ENCODE measurements at places on chromosomes 1 and 21.
A peak's percentile ranks its signal among the peaks of the same experiment; 100 is the strongest.

DNA sequence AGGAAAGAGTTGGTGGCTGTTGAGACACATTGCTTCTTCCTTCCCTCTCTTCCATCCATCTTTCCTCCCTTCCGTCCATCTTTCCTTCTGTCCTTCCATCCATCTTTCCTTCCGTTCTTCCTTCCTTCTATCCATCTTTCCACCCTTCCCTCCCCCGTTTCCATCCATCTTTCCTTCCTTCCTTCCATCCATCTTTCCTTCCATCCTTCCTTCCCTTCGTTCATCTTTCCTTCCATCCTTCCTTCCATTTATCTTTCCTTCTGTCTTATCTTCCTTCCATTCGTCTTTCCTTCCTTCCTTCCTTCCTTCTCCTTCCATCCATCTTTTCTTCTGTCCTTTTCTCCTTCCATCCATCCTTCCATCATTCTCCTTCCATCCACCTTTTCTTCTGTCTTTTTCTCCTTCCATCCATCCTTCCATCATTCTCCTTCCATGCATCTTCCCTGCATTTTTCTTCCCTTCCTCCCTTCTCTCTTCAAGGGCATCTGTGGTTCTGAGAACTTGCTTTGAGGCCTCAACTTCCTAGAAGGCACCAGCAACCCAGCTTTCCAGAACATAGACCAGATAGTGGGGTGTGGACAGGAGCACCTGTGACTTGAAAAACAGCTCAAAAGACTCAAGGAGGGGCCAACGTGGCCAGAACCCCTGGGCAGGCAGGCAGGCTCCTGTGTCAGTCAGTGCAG is 48.9 kb upstream of the SELENON start:
- no peak for DNase-seq

DNA sequence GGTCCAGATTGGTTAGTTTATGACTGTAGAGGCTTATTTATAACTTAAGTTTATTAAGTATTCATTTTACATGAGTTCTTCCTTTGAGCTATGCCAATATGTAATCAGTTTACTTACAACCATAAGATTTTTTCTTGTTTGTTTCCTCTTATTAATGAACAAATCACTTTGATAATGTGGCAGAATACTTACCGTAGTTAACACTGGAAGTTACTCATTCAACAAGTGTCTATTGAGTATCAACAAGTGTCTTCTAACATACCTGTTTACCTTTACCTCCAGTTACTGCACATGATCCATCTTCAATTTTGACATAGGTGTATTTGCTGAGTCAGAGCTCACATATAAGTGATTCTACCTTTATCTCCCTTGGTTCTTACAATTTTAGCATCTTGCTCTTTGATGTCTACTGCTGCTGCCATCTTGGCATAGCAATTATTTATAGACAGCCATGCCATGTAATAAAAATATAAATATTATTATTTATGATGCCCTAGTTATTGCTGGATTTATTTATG is 205.7 kb downstream of the NCAM2 start:
- DNase-seq = no peak

DNA sequence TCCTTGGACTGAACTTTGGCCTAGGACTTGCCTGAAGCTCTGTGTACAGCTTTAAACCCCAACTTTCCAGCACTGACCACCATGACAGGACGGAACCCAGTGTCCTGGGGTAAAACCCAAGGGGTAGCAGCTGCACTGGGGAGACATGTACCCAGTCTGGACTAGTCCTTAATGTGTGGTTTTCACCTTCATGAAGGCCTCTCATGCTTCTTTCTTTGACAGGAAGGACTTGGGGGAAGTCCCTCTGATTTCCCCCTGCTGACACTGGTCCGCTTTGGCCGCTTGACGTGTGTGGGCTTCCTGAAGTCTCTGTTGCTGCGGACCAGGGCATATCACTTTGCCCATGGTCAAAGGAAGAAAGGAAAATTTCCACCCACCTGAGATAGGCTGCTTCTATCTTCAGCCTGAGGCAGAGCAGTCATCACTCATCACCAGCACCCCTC is 66.3 kb upstream of the PRDX6 start:
- DNase-seq = no peak

DNA sequence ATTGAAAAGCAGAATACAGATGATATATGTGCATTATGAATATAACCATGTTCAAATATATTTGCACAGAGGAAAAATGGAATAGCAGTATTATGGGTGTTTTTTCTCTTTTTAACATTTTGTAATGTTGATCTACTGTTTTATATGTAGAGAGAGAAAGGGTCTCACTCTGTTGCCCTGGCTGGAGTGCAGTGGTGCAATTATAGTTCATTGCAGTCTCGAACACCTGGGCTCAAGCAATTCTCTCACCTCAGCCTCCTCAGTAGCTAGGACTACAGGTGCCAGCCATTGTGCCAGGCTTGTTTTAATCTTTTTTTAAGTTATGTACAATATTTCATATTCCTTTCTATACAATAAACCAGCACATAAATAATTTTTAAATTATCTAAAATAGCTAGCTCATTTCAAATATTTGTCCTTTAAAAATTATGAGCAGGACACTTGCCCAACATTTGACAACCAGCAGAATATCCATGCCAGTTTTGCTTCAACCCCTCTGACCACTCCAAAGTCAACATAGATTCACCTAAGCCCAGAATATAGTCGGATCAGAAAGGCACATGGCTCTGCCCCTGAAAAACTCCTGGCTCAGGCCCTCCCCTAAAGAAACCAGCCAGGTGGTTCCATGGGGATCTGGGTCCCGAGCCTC is 29.8 kb downstream of the ZNF281 start:
- DNase-seq = no peak

DNA sequence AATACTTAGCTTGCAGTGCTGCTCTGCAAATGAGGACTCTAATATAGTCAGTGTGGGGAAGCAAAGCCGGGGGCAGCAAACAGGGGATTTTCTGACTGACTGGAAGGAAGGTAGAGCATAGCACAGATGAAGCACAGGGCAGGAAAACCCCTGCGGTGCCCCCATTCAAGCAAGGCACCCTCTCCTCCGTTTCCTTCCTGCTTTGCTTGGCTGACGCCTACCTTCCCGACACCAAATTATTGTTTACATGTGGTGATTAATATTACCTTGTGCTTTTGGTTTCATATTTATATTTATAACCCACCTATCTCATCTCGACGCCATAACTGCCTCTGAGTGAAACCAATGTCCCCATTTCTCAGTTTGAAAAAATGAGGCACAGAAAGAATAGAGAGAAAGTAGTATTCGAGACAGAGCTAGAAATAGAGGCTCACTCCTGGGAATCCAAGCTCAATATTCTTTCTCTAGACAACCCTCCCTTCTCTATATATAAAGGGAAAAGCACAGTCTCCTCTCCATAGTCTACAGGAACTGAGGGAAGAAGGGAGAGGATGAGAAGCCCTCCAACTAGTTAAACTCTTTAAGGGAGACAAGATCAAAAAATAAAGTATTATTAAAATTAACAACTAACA is 41.3 kb downstream of the PIK3C2B start:
- no peak for DNase-seq

DNA sequence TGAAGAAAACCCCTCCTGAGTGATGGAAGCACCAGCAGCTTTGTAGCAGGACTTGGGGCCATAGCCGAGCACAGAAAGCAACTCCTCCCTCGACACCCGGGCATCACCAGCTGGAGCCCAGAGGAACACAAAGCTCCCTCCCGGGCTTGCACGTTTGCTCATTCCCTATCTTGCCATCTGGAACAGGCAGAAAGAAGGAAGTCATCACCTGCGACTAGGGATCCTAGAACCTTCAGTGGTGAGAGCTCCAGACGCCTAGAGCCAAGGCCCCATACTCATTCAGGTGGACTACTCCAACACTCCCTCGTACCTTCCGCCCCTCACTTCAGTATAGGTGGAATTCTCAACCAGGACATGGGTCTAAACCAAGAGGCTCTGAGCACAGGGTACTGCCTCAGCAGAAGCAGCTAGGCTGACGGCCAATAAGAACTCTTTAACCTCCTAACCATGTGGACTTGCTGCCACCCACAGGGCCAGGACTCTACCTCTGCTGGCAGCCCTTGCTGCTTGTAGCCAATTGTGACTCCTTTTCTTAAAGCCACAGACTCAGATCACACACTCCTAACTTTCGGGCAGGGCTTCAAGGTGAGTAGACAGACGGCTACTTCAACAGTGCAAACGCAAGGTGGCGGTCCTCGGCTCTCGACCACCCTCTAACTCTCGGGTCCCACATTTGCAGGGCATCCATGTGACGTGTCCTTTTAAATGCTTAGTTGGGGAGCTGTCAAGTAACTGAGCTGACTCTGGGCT is 65.4 kb downstream of the NPHP4 start:
- peak; percentile 55 for DNase-seq

GRCh38 chr1:30761381-30762151 is 4.0 kb upstream of the LAPTM5 start:
- DNase-seq = no peak

GRCh38 chr1:237672748-237673147 is 218.0 kb downstream of the ZP4 start:
- no peak for DNase-seq

- no peak for DNase-seq
Measured at GRCh38 chr21:30233228-30234020, 17.5 kb upstream of the CLDN8 start.

DNA sequence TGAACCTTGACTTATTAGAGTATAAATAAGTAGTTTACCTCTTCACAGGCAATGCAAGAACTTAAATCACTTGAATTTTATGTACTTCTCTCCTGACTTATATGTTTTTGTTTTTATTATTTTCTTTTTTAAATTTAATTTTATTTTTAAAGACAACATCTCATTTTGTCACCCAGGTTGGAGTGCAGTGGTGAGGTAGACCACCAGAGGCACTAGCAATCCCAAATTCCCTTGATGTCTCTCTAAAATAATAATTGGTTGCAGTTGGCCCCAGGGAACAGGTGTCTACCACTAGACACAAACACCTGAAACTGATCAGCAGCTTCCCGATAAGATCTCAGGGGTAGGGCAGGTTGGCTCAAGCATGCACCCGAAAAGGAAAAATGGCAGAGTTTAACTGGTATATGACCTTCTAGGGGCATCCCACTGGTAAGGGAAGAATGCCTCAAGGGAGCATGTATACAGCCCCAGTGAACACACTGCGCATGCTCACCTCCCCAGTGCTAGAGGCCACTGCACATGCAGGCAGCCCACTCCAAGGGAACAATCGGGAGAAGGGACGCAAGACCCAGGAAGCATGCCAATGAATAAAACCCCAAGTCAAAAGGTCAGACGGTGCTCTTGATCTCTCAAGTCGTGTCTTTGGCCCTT is 14.6 kb downstream of the EXOC8 start:
- no peak for DNase-seq

DNA sequence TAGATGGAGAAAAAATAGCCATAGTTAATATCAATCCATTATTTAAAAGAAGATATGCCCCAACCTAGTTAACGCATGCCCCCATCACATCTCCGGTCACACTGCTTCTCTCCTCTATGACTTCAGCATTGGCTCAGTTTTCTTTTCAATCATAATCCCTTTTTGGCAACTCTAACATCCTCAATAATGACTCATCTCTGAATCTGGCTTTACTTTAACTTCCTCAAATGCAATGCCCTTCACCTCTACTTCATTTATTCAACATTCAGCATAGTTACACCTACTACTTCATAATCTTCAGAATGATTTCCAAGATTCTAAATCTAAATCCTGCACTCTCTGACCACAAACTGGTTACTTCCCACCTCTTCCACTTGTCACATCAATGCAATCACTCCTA is 417.3 kb downstream of the USH2A start:
- no peak for DNase-seq

- no peak for DNase-seq
Measured at GRCh38 chr1:223650465-223650864, 15.0 kb downstream of the CAPN8 start.

DNA sequence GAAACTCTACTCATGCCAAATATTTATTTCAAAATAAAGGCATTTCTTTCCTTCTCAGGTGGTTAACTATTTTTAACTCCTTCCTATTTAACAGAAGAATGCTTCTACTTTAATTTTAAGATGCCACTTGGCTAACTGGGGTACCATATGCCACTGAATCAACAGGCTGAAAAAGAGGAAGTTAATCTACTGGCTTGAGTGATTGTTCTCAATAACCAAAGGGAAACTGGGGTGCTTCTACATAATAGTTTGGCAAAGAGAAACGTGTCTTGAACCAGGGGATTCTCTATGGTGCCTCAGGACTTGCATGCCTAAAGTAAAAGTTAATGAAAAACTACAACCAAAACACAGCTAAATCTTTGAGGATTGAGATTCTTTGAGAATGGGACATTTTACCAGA is 142.6 kb downstream of the DENND1B start:
- DNase-seq = no peak

- DNase-seq = no peak
Measured at GRCh38 chr1:241992734-241993133, 6.2 kb downstream of the MAP1LC3C start.

DNA sequence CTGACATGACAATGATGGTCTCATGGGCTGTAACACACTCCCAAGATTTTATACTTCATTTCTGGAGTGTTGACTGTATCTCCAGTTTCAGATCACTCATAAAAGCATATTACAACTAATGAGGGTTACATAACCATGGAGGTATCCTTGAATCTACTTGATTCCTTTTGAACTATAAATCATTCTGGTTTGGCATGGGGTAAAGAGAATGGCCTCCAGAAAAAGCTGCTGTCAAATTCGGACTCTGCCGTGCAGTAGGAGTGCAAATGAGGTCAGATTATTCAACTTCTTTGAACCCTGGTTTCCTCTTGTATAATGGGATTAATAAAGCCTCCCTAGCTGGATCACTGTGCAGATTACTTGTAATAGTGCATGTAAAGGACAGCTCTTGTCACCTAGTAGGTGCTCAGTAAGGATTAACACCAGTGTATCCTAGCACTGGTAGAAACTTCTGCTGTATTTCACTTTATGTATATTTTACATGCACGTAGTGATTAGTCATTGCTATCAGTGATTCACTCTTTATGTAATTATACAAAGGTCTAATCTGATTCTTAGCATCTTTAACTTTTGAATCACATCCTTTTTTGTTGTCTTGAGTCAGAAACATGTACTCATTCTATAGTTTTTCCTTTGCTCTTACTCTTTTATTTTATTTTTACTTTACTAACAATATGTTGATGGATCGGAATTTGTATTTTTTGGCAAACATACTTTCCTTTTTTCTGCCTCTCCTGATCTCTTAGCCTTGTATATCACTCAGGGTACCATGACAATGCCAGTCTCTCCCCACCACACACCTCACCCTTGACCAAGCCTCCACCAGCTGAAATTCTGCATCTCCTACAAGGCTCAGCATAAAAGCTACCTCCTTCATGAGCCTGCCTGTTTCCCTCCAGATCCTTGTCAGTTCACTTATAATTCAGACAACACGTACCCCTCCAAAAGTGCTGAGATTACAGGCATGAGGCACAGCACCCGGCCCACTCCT is 3.2 kb downstream of the LRRC8C start:
- DNase-seq = no peak
